Stimulated activated CD8-positive, alpha-beta memory T cell treated with anti-CD3 and anti-CD28 coated beads, Interleukin-4, amount 100 ng/mL, for 24 hours (primary cell): ENCODE measurements at places on chromosomes 1 and 21.

- DNase-seq = no peak
Observed at GRCh38 chr1:170221031-170221430, 75.3 kb downstream of the NTMT2 start.

DNA sequence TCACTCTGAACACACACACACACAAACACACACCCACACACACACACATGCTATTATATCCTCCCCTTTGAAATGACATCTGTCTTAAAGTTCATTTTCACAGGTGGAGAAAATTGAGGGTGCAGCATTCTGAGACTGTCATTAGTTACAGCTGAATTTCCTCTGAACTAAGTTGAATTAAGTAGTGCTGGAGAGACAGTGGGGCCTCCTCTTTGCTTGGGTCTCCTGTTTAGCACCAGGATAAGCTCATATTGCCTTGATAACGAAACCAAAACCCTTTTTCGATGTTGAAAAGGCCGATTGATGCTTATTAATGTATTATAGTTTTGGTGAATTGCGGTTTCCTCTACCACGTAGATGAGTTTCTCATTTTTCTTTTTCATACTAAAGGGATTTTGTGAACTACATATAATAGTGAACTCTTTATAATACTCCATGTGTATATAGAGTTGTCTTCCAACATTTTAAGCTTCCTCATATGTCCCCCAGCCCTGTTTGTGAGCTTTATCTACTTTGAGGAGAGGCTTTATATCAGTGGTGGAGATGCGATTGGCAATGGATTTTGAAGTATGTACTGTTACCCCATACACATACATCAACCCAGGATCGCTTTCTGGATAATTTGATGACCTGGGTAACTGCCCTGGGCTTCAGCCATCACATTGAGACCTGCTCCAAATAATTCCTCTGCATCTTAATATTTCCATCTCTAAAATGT, 17.4 kb downstream of the DYNLT5 start:
- DNase-seq = no peak

DNA sequence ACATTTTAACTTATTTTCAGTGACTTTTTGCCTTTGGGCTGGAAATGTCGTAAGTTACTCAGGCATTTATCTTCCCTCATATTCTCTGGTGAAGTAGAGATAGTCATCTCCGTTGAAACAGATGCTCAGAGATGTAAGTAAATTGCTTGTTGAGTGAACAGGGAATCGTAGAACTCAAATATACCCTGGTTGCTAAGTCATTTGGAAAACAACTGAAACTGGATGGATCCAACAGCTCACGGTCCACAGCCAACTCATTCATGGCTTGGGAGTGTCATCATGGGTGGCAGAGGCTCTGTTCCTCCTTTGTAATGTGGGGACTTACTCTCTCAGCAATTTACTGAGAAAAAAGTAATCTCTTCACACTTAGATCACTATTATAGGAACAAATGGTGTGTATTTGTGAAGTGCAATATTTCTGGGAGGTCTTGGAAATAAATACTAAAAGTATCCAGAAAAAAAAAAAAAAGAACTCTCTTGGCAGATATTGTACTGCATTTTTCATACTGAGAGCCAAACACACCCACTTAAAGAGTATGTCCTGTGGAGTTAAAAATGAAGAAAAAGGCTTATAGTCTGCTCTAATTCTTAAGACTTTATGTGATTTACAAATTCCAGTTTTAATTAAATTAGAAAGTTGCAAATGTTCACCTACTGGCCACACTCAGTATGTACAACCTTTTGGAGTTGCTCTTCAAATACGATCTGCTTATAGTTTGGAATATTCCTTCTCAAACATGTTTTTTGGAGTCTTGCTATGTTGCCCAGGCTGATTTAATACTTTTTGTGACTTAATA, 107.4 kb downstream of the LEPR start:
- no peak for DNase-seq

- DNase-seq = no peak
Observed at GRCh38 chr1:186662752-186663151, 17.5 kb downstream of the PTGS2 start.

GRCh38 chr21:14453339-14454015, 70.5 kb upstream of the HSPA13 start:
- no peak for DNase-seq

DNA sequence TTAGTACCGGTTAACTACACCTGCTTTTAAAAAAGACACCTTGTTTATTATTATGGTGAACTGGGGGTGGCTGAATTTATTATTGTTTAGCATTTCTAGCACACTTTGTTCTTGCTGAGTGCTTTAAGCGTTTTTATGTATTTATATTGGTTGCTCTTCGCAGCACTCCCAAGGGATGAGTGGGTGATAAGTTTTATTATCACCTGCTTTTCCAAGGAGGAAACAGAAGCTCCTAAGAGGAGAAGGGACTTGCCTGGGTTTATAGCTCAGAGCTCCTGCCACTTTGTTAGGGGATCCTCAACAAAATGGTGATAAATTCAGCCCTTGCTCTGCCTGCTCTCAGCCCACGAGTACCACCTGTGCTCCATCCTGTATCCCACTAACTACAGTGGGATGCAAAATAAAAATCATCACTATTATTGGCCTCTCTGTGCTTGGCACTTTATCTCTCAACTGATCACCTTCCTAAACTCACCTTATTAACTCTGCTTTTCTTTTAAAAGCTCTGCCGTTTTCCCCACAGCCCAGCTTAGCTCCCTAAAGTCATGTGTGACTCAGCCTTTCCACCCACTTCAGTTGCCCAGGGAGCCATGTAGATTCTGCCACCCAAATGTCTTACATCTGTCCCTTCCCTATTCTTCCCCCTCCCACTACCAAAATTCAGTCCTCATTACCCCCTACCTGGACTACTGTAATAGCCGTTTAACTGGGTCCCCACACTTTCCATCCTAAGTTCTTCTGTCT, 44.5 kb downstream of the BCL9 start:
- no peak for DNase-seq

DNA sequence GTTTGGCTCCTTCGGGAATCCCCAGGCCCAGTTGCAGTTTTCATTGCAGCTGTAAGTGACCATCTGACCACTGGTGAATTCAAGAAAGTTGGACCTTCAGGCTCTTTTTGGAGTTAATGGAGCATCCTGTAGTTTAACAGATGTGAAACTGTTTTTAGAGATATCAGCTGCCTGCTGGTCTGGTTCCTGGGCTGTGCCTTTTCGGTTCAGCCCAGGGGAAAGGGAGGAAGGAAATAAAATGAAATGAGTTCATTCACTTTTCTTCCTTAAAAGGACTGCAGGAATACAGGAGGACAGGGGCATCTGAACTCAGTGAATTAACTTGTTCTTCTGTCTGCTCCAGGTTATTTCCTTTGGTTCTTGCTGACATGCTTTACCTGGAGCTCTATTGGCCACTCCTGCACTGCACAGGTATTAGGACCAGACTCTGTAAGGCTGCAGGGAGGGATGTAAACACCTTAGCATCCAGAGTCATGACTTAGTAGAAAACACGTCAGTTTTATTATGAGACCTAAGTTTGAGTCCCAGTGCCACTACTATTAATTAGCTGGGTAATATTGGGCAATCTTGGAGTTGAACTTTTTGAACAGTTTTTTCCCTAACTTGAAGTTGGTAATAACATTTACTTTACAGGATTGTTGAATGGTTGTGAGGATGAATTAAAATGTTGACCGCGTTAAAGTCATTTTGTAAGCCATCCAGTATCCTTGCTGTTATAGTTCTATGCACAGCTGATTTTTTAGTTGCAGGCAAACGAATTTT, 83.6 kb downstream of the LRRC8D start:
- no peak for DNase-seq
